Cortex of kidney (tissue), 1 donor: ENCODE measurements at places on chromosomes 6 and 20.

GRCh38 chr6:120320481-120321162 lies 971.1 kb upstream of the MAN1A1 start:
- DNase-seq, result no peak

- DNase-seq, result no peak
Measured at GRCh38 chr20:52168116-52168515, 23.5 kb downstream of the ZFP64 start.

- no peak for DNase-seq
Measured at GRCh38 chr6:138455746-138456400, 43.4 kb downstream of the NHSL1 start.

- no peak for DNase-seq
Measured at GRCh38 chr6:152462716-152463115, 174.4 kb downstream of the SYNE1 start.

GRCh38 chr6:39892490-39893129 lies 41.7 kb downstream of the MOCS1 start:
- DNase-seq, result no peak

DNA sequence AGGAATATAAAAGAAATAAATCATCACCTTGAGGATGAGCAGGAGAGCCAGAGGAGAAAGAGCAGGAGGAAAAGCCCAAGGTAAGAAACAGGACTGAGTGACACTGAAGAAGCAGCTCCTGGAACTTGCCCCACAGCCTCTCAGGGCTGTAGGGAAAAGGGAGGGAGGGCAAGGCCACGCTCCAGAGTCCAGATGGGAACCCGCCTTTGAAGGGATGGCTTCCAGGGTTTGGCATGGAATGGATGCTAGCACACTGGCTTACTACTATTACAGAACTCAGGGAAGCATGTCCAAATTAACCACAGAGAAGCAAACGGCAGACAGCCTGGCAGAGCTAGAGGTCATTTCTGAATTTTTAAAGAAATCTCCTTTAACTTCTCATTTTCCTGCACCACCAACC lies 26.8 kb downstream of the RALGAPA2 start:
- DNase-seq, result no peak

DNA sequence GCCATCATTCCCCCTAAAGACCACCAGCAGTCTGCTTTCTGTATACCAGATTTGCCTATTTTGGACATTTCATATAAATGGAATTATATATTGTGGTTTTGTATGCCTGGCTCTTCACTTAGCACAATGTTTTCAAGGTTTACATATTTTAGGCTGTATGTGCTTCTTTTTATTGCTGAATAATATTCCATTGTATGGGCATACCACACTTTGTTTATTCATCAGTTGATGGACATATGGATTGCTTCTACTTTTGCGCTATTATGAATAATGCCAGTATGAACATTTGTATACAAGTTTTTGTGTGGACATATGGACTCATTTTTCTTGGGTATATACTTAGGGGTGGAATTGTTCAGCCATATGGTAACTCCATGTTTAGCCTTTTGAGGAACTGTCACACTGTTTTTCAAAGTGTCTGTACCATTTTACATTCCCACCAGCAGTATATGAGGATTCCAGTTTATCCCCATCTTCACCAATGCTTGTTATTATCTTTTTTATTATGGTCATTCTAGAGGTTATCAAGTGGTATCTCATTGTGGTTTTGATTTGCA lies 12.7 kb downstream of the L3MBTL1 start:
- no peak for DNase-seq

- no peak for DNase-seq
Measured at GRCh38 chr6:20802596-20802995, 268.3 kb downstream of the CDKAL1 start.

- no peak for DNase-seq
Measured at GRCh38 chr20:36504295-36504694, 37.0 kb upstream of the MYL9 start.

GRCh38 chr6:30769853-30770524 lies 25.6 kb upstream of the IER3 start:
- no peak for DNase-seq

DNA sequence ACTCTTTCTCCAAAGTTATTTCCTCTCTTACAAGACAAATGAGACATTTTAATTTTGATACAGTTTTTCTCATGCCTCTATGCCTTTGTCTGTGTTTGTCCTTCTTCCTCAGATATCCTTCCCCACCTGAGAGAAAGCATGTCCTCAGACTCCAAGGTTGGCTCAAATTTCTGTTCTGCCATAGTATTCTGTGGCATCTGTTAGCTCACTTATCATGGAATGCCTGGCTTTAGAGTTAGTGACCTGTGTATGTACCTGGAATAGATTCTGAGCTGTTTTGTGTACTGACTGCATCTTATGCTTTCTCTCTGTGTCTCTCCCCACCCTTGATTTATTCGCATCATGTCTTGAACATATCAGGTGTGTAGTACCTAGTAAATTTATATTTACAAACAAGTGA lies 90.0 kb downstream of the CENPW start:
- no peak for DNase-seq

DNA sequence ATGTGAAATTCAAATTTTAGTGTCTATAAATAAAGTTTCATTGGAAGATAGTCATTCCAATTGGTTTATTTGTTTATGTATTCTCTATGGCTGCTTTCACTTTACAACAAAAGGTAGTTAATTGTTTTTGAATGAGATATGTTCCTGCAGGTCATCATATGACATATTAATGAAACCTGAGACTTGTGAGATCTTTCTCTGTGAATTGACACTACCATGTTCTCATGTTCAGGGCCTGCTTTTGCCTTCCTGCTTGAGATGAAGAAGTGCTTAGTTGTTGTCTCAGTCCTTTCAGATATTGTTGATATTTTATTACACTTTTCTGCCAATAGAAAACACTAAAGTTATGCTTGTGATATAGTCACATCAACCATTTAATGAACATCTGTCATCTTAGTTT lies 132.5 kb downstream of the UTRN start:
- no peak for DNase-seq

- no peak for DNase-seq
Measured at GRCh38 chr20:43973231-43973630, 58.6 kb downstream of the TOX2 start.

DNA sequence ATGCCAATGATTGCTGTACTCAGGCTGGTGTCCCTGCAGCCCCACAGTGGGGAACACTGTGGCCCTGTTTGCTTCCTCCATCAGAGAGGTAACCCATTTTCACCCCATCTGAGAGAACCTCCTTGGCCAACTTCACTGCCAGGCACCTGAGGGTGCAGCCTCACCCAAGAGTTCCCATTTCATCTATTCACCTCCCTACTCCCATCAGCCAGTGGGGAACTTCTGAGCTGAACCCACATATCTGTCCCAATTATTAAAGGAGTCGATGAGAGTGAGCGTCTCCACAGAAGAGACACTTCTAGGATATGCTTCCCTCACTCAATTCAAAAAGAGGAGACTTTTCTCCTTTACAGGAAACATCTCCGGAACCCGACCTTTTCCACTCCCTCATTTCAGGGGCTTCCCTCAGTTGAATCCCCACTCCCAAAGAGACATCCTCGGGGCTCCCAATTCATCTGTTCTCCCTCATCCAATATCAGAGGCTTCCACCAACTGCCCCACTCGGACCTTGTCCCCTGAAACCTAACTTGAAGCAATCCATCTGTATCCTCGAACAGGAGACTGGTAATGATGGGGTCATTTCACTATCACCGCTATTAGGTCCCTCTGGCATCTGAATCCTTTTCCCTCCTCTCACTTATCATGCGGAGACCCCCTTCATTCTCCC lies 988 bp downstream of the UBE2V1 start:
- DNase-seq, result no peak

DNA sequence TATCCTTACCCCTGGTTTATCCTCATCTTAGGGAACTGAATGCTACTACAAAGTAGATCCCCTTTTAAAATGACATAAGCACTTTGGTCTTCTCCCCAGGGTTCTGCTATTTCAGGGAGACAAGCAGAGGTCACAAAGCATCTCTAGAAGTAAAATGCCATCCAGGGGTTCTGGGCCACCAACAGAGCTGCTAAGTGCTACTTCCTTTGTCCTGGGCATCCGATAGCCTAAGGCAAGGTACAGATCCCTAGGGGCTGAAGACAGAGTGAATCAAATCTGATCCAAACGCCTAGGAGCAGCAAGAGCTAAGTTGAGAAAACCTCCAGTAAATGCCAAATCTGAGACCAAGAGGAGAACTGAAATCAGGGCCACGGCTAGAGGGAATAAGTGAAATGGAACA lies 161.2 kb downstream of the PTPRT start:
- no peak for DNase-seq

DNA sequence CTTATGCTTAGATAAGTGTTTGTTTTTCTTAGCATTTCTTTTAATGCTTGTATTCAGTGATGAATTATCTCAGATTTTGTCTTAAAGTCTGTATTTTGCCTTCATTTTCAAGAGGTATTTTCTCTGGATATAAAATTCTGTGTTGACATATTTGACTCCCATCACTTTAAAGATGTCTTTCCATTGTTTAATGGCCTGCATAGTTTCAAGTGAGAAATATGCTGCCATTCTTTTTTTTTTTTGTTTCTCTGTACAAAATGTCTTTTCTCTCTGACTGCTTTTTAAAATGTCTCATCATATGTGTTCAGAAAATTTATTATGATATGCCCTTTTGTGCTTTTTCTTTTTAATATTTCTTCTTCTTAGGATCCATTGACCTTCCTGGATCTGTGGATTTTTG lies 578.0 kb upstream of the NOX3 start:
- DNase-seq, result no peak

GRCh38 chr6:87822011-87822410 lies 120.0 kb upstream of the AKIRIN2 start:
- DNase-seq, result no peak

DNA sequence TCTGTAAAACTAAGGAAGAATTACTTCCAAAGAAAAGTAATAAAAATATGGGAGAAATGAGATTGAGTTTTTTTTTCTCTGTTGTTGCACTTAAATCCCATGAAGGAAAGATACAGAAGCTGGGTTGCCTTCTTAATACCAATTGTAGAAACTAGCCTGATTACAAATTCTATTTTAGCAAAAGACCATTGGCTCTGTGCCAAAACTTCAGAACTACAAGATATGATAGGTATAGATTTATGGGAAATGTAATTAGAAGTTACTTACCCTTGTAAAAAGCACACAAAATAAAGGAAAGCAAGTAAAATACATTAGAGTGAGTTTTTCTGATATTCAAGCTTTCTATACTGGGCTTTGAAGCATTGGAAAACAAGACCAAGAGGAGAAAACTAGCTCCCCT lies 73.5 kb upstream of the SCGN start:
- DNase-seq, result no peak
